Fibroblast of skin of left biceps (primary cell): ENCODE measurements at places on chromosomes 13 and 19.

GRCh38 chr13:23348262-23349127 lies 85.0 kb downstream of the SACS start:
- no peak for DNase-seq

DNA sequence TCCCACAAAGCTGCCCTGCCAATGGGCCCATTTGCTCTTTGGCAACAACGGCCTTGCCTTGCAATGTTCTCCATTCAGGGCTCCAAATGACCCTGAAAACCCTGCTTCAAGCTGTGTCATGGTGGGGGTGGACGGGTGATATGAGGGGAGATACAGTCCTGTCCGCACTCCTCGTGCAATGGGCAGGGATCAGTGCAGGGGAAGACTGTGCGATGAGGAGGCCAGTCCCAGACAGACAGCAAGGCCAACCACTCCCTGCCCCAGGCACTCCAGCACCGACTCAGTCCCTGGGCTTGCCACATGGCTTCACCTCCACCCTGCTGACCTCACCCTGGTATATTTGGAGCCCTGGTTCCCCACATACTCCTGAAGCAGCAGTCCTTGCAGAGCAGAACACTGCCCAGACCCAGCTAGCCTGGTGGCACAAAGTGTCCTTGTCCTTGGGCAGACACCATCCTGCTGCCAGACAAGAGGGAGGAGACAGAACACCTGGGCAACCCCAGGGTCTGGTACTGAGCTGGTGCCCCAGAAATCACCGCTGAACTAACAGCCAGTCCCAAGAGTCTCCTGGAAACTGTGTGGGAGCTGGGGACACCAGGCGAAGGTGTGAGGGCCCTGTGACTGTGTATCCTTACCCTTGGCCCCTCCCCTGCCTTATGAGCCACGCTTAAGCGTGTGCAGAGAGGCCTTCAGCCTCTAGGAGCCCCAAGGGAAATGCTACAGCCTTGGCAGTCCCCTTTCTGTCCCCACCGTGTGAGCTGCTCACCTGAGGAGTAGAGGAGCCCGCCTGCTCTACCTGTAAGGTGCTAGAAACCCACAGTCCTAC lies 9.1 kb upstream of the SLC35E1 start:
- no peak for DNase-seq

DNA sequence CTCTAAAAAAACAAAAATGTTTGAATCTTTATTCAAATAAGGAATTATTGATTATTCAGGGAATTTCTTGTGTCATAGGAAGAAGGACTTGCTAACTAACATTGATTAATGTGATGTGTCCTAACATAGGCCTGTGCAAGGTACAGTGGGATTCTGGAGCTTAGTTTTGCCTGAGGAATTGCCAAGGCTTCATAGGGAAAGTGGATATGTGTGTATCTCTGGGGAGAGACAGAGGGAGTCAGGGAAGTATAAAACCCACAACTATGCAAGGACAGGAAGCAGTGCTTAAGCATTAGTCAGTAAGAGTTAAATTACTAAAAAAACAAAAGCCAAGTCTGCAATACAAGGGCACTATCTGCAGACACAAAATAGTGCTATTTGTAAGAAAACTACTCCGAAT lies 59.6 kb downstream of the WDFY2 start:
- DNase-seq, result peak; percentile 86

DNA sequence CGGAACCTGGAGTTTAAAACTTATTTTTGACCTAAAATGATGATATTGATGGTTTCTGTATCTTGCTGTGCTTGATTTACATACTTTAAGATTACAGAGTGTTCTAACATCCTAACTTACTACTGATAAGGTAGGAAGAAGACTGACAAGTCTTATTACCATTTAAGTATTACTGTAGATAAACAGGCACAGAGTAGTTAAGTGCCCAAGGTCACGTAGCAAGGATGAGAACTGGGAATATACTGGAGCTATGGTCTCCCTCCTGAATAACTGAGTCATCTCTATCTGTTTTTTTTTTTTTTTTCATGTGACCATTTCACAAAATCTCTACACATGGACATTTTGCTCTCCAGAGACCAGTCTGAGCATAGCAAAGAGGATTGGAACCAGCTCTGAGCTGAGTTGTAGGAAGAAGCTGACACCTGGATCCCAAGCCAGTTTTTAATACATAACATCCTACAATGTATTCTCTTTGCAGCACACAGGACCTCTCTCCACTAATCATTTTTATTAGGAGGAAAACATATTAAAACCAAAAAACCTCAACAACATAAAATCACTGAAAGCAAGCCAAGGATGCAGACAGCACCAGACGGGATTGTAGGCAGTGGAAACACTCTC lies 173.5 kb downstream of the DNAJC15 start:
- no peak for DNase-seq

GRCh38 chr13:97194479-97194878 lies 27.7 kb upstream of the MBNL2 start:
- DNase-seq, result no peak

- no peak for DNase-seq
Measured at GRCh38 chr13:110323172-110323891, 16.2 kb downstream of the COL4A2 start.

DNA sequence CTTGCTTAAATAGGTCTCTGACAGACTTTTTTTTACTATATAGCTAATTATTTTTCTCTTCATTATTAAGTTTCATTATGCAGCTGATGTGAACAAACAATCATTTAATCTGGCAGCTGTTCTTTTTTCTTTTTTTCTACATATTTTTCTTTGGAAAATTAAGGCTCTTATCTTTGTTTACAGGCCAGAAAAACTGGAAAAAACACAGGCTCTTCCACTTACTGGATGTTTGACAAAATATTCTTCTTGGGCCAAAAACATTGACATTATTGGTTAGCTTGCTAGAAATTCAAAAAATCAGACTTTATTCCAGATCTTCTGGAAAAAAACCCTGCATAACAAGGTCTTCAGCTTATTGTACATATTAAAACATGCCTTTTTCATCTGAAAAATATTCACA lies 15.7 kb downstream of the ZNF66 start:
- no peak for DNase-seq

- peak; percentile 91 for DNase-seq
Measured at GRCh38 chr13:94656766-94657165, 55.1 kb downstream of the GPR180 start.

DNA sequence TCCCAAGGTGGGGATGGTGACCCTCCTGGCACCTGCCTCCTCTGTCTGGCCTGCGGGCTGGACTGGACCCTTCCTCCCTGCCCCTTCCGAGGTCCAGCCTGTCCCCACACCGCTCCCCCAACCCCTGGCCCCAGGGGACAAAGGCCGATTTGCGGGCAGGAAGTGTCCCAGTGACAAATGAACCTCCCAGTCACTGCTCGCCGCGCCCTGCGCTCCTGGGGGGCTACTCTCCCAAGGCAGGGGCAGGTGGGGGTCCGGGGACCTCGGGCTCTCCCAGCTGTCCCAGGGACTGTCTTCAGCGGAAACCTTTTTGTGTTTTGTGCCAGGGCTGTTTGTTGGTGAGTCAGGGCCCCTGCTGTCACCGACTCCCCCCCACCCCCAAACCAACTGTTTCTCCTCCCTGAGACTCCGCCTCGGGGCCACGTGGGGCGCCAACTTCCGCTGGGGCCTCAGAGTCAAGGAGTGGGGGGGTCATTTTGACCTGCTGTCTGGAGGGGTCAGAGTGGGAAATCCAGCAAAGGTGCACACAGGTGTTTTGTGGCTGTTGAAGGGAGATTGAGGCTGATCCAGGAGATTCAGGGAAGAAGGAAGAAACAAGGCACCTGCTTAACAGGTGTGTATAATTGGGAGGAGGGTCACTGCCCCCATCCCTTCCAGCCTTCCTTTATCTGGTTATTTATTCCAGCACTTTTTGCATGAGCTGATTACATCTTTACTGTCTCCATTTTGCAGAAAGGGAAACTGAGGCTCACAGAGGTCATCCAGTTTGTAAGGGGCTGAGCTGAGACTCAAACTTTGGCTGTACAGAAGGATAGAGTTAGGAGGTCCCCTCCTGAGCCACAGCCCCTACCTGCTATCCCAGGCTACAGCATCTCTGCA lies 831 bp downstream of the PGPEP1 start:
- DNase-seq, result no peak

DNA sequence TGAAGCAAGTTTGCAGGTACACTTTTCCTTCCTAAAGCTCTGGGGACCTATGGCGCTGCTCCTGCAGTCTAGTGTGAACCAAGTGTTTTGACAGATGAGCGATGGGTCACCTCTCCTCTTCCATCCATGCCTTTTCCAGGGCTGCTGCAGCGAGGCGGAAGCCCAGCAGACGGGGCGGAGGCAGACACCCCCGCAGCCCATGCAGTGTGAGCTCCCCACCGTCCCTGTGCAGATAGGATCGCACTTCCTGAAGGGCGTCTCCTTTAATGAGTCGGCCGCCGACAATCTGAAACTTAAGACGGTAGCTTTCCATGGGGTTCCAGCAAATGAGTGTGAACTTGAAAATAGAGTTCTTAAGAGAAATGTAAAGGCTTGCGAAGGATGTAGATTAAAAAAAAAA lies 37.1 kb upstream of the GPI start:
- DNase-seq, result no peak

GRCh38 chr19:44024900-44025216 lies 321 bp upstream of the ZNF222 start:
- DNase-seq, result no peak

GRCh38 chr13:60326273-60326672 lies 70.7 kb upstream of the TDRD3 start:
- no peak for DNase-seq

- no peak for DNase-seq
Measured at GRCh38 chr13:47705185-47705584, 295.9 kb downstream of the SUCLA2 start.

DNA sequence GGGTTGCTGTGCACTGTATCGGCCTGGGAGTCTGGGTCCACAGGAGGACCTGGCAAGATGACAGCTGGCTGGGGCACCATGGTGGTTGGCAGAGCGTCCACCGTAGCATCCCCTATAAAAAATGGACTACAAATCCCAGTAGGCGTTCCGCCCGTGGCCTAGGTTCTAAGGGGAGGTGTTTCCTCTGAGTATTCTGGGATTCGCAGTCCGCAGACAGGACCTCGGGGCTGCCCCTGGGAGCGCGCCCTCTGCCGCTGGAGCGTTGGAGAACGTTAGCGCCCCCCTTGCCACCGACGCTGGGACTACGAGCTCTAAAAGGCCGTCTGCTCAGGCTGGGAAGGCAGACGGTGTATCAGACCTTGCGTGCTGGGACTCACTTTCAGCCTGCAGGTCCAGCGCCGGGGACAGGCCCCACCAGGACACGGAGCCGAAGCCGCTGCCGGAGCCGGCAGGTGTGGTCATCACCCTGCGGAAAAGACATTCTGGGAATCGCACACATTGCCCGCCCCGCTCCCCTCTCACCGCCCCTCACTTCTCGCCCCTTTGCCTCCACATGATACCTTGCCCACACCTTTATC lies 372 bp downstream of the DNAAF3 start:
- DNase-seq, result no peak

DNA sequence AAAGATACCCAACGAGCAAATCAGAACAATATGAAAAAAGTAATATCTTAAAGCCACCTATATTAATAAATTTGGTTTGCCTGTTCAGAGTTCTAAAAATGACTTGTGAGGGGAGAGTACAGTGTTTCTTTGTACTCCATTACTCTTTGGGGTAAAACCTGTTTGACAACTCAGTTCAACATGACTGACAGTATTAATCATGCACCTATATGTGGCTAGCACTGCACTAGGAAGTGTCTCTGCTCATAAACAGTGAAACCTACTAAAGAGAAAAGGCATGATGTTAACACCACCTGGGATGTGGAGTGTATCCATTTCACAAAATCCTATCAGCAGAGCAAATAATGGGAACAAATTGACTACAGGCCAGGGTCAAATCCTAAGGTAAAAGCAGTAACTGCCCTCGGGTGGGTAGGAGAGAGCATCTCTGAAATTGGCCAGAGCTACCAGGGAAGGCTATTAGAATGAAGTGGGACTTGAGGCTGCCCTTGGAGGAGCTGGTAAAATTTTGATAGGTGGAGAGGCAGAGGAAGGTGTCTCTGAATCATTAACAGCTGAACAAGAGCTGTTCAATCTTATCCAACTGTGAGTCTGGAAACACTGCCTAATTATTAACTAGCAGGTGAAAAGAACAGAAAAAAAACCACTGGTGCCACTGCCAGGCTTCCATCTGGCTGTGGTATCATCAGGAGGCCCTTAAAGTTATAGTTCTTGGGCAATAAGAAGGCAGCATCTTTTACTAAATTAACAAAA lies 365.1 kb downstream of the DNAJC15 start:
- no peak for DNase-seq

DNA sequence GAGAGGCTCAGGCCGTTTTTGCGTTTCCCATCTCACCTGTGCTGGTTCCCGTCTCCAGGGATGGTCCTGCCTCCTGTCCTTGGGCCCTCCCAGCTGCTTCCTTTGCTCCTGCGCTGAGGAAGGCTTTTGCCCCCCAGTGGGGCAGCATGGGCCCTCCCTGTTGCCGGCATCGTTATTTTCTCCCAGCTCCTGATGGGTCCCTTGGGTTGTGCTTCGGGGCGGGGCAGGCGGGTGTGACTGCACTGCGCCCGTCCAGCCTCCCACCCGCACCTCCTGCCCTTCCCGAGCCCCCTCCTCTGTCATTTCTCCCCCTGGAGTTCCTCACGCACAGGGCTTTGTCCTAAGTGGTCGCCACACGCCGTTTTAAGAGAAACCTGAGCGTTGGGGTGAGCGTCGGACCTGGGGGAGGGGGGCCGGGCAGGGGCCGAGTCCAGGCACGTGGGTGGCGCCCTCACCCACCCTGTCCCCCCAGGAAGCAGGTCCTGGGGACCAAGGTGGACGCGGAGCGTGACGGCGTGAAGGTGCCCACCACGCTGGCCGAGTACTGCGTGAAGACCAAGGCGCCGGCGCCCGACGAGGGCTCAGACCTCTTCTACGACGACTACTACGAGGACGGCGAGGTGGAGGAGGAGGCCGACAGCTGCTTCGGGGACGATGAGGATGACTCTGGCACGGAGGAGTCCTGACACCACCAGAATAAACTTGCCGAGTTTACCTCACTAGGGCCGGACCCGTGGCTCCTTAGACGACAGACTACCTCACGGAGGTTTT lies 2.8 kb upstream of the GZMM start:
- DNase-seq, result no peak

DNA sequence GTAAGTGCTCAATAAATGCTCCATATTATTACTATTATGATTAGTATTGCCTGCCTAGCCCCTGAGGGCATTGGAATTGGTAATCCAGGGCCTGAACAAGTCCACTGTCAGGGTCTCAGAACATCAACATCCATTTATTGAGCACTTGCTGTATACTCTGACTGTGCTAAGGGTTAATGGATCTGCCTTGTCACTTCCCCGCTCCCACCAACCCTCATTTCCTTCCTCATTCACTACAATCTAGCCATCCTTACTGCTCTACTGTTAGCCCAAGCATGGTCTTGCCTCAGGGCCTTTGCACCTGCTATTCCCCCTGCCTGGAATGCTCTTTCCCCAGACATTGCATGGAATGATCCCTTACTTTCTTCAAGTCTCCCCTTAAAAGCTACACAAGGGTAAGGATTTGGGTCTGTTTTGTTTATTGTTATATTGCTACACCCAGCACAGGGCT lies 12.7 kb upstream of the ANGPTL8 start:
- no peak for DNase-seq

DNA sequence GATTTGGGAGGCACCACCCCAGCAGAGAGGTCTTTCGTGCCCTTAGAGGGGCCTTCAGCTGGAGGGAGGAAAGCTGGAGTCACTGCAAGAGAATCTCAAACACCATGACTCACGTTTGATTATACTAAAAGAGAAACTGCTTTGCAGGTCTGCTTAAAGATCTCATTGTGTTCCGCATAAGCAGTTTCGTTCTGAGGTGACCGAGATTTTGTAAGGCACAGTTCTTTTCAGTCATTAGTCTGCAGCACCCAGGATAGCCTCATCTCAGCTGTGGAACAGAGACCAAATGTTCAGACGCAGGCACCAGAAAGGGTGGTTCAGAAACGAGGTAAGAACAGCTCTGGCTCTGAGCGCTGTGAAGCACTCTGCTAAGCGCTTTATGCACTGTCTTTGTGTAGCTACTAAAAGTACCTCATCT lies 71.2 kb upstream of the GTF3A start:
- no peak for DNase-seq
